ENCODE measurements at places on chromosomes 5 and 9. TPM values are rescaled to one million over a fixed set of nuclear protein-coding genes. Genes with fewer than 3 reads are reported as not detected.

DNA sequence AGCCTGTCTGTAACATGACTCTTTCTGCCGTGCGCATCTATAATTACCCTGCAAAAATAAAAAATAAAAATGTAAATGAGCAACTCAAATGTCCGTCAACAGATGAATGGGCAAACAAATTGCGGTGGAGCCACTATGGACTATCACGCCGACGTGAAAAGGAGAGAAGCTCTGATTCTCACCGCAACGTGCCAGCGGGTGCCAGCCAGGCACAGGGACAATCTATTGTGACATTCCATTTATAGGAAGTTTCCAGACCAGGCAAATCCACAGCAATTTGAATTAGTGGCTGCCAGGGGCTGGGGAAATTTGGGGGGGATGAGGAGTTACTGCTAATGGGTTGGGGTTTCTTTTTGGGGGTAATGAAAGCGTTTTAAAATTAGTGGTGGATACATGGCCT is 96.8 kb downstream of the VAV2 start:
- H3K27ac ChIP-seq: no peak overlapping the region
- H3K36me3 ChIP-seq: 0 out of 2 replicates have a peak, but pooled peaks cover 4% of the 10 kb centered on the region
- H3K27me3 ChIP-seq: peaks cover 3% of the 10 kb centered on the region
- H3K4me3 ChIP-seq: no peak overlapping the region
- DNase-seq: no peak
- H3K4me1 ChIP-seq: peaks cover 9% of the 10 kb centered on the region

DNA sequence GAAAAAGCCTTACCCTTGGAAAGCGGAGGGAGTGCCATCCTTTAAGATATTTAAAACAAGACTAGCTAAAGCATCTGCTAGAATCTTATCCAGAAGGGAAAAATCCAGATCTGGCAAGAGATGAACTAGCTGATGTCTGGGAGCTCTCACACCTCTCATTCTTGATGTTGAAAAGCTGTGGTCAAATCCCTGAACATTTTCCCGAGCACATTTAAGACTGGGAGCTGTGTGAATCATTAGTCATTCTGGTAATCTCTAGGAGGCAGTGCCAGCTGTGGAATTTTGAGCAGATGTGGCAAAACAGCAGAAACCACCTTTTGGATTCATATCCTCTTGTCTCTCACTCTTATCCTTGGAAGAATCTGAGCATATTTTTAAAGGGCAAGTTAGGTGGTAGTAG is 218.0 kb downstream of the MAN2A1 start:
- no peaks in the 10 kb centered on the region for H3K27me3 ChIP-seq
- H3K36me3 ChIP-seq: no peaks in the 10 kb centered on the region
- no peak overlapping the region for H3K27ac ChIP-seq
- H3K4me1 ChIP-seq: peaks cover 24% of the 10 kb centered on the region
- peak; percentile 22 for DNase-seq
- H3K4me3 ChIP-seq: no peak overlapping the region

DNA sequence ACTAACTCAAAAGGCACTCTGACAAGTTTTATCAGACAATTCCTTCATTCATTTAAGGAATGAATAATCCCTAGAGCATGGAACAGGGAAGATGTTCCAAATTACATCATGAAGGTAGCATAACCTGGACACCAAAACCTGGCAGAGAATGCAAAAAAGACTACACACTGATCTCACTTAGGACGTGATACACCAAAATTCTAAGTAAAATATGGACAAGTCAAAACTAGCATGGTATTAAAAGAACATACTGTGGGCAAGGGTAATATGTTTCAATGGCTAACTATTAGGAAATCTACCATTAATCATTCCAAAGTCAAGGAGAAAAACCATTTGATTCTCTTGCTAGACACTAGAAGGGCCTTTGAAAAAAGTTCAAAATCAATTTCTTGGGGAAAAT is 176.5 kb downstream of the HSPA4 start:
- H3K4me3 ChIP-seq: no peak overlapping the region
- no peaks in the 10 kb centered on the region for H3K4me1 ChIP-seq
- H3K27ac ChIP-seq: no peak overlapping the region
- H3K27me3 ChIP-seq: peaks cover 43% of the 10 kb centered on the region

GRCh38 chr5:177346820-177347219 is 4.6 kb downstream of the LMAN2 start:
- peaks cover 33% of the 10 kb centered on the region for H3K4me1 ChIP-seq
- DNase-seq: no peak
- H3K36me3 ChIP-seq: peaks cover 5% of the 10 kb centered on the region
- H3K27me3 ChIP-seq: no peaks in the 10 kb centered on the region
- no peak overlapping the region for H3K4me3 ChIP-seq

GRCh38 chr9:123807251-123807650 is 122.7 kb downstream of the DENND1A start:
- H3K27me3 ChIP-seq: no peaks in the 10 kb centered on the region
- no peak overlapping the region for H3K27ac ChIP-seq
- DNase-seq: no peak
- H3K4me1 ChIP-seq: peaks cover 6% of the 10 kb centered on the region

DNA sequence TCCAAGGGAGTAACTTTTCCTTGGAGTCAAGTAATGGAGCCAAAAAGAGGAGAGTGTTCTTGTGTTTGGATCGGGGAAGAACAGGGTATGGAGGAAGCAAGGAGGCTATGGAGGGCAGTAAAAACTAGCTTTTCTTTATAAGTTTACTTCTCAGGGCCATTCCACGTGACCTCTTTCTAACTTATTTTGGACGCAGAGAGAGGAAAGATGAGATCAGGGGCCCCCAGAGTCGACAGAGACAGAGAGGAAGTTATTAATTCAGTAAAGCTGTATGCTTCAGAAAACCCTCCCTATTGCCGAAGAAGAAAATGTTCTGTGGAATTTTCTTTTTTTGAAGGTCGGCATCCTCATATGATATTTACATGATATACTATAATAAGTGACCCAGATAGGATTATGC is 233.8 kb upstream of the MPDZ start:
- H3K36me3 ChIP-seq: no peaks in the 10 kb centered on the region
- no peaks in the 10 kb centered on the region for H3K27me3 ChIP-seq
- no peak for DNase-seq
- H3K4me1 ChIP-seq: peaks cover 13% of the 10 kb centered on the region
- peak overlapping the region; percentile 85 for H3K27ac ChIP-seq

- no peak overlapping the region for H3K27ac ChIP-seq
- no peaks in the 10 kb centered on the region for H3K36me3 ChIP-seq
- peaks cover 36% of the 10 kb centered on the region for H3K4me1 ChIP-seq
- peaks cover 26% of the 10 kb centered on the region for H3K27me3 ChIP-seq
- no peak for DNase-seq
Observed at GRCh38 chr5:31194892-31195555, 1.5 kb downstream of the CDH6 start.

PCDHB7 gene
- 0.46 TPM for total RNA-seq

GRCh38 chr9:16303506-16303905 is 567.0 kb downstream of the BNC2 start:
- no peaks in the 10 kb centered on the region for H3K36me3 ChIP-seq
- no peak for DNase-seq
- no peak overlapping the region for H3K4me3 ChIP-seq
- no peaks in the 10 kb centered on the region for H3K4me1 ChIP-seq
- no peak overlapping the region for H3K27ac ChIP-seq

- peaks cover 31% of the 10 kb centered on the region for H3K4me1 ChIP-seq
- H3K4me3 ChIP-seq: no peak overlapping the region
- no peak for DNase-seq
Observed at GRCh38 chr9:5004481-5004880, 19.4 kb downstream of the JAK2 start.

- H3K4me3 ChIP-seq: peak overlapping the region; percentile 96
- peaks cover 61% of the 10 kb centered on the region for H3K4me1 ChIP-seq
- peaks cover 43% of the 10 kb centered on the region for H3K36me3 ChIP-seq
- no peak for DNase-seq
- H3K27ac ChIP-seq: peak overlapping the region; percentile 80
Observed at GRCh38 chr5:95818181-95819147, 4.1 kb downstream of the GLRX start.

ORM2 gene
- not detected for total RNA-seq

DNA sequence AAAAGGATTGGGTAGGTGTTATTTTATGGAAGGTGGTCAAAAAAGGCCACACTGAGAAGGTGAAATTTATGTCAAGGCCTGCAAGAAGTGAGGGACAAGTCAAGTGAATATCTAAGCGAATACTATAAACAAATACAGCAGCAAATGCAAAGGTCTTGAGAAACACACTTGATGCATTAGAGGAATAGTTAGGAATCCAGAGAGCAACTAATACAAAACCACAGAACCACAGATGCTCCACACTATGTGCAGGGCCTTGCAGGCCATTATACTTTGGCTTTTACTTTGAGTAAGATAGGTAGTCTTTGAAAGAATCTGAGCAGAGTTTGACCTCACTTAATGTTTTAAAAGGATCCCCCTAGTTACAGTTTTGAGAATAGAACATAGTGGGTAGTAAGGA is 4.6 kb downstream of the ZNF622 start:
- peak overlapping the region; percentile 68 for H3K27ac ChIP-seq
- DNase-seq: no peak
- H3K4me3 ChIP-seq: peak overlapping the region; percentile 64
- peaks cover 82% of the 10 kb centered on the region for H3K4me1 ChIP-seq

DNA sequence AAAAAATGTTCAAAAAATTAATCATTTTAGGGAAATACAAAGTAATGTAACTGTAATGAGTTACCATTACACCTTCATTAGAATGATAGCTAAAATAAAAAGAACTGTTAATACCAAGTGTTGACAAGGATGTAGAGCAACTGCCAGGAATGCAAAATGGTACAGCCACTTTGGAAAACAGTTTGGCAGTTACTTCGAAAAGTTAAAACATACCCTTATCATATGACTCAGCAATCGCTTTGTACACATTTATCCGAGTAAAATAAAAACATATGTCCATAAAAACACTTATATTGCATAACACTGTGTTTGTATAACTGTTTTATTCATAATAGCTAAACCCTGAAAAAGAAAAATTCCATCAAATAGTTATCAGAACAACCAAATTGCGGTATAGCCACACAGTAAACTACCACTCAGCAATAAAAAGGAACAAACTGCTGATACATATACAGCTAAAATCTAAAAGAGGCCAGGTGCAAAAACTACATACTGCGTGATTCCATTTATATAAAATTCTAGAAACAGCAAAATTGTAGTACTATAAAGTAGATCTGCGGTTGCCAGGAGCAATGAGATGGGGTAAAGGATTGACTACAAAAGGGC is 61.7 kb downstream of the RFX3 start:
- peaks cover 25% of the 10 kb centered on the region for H3K4me1 ChIP-seq
- H3K36me3 ChIP-seq: no peaks in the 10 kb centered on the region
- no peak for DNase-seq

TEX48 gene
- not detected for total RNA-seq

DNA sequence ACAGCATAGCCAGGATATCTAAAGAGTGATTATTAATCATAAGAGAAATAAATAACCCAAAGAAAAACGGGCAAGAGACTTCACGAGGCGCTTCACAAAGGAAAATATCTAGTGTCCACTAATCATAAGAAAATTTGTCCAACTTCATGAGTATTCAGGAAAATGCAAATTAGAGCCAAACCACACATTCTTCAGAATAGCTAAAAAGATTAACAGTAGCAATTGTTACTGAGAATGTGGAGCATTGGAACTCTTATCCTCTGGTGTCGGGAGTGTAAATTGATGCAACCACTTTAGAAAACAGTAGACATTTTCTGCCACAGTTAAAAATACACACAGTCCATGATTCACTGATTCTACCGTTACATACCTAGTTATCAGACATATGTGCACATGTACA is 145.7 kb downstream of the CWC27 start:
- H3K4me1 ChIP-seq: peaks cover 11% of the 10 kb centered on the region
- no peaks in the 10 kb centered on the region for H3K27me3 ChIP-seq
- DNase-seq: no peak

CMYA5 gene
- 0.39 TPM for total RNA-seq

DNA sequence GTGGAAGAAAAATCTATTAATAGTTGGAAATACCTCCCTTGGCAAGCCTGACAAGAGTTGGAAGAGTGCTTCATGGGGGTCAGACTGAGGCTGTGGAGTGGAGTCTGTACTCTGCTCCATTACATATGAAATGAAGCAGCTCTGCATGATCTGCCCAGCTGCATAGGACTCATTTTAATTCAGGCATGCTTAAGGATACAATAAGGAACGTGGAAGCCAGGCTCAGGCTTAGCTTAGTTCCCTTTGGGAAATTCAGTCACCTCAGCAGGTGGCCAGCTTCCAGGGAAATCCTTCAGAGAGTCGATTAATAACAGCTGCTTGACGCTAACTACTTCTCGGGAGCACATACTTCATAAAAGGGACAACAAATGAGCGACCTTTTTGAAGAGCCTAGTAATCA is 1672.9 kb upstream of the WWC1 start:
- no peaks in the 10 kb centered on the region for H3K36me3 ChIP-seq
- no peaks in the 10 kb centered on the region for H3K4me1 ChIP-seq
- no peak overlapping the region for H3K27ac ChIP-seq
- H3K4me3 ChIP-seq: no peak overlapping the region

GRCh38 chr5:139710319-139711066 is 62.3 kb downstream of the CXXC5 start:
- peak overlapping the region; percentile 75 for H3K4me3 ChIP-seq
- no peaks in the 10 kb centered on the region for H3K36me3 ChIP-seq
- H3K27me3 ChIP-seq: peaks cover 3% of the 10 kb centered on the region
- DNase-seq: peak; percentile 60
- peaks cover 20% of the 10 kb centered on the region for H3K4me1 ChIP-seq
- H3K27ac ChIP-seq: peak overlapping the region; percentile 77
